ENCODE measurements at places on chromosomes 7 and 10. TPM values are rescaled to one million over a fixed set of nuclear protein-coding genes. Genes with fewer than 3 reads are reported as not detected.
A peak's percentile ranks its signal among the peaks of the same experiment; 100 is the strongest.

- no peak for DNase-seq
Observed at GRCh38 chr10:13470270-13470669, 58.5 kb downstream of the BEND7 start.

- no peak for DNase-seq
Observed at GRCh38 chr10:102196893-102197292, 29.2 kb upstream of the ELOVL3 start.

DNA sequence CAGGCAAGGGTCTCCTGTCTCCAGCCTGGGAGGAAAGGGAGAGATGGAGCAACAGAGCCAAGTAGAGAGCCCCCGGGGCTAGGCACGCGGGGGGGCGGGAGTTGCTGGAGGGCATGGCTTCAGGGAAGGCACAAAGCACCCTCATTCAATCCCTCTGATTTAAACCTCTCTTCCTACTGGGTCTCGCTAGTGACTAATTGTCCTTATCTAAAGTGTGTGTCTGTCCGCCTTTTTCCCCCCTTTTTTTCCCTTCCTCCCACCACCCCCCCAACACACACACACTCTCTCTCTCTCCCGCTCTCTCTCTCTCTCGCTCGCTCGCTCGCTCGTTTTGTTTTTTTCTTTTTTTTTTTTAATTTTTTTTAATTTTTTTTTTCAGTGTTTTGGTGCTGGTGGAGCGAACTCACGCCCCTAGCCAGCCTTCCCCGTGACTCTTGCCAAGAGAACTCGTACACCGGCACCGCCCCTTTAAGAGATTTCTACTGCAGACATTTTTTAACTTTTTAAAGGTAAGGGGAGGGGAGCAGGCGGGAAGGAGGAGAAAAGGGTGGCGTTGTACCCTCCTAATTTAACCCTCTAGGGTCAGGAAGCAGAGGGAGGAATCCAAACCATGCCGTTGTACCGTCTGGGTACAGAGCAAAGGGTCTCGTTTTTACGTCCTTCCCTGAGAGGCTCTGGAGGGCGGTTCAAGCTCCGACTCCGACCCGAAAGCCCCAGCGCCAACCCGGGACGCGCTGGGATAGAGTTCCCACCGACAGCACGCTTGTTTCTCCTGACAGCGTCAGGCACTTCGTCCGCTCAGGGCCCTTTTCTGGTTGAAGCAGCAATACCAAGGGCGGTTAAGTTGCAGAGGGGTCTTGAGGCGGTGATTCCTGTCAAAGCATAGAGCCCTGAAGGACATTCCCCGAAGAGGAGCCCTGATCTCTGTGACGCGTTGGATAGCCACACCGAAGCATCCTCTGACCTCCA lies at the start of gene HPSE2:
TSS of gene HPSE2 (minus strand) at position 195 of the 969 bp plus-strand sequence.
- DNase-seq = no peak

DNA sequence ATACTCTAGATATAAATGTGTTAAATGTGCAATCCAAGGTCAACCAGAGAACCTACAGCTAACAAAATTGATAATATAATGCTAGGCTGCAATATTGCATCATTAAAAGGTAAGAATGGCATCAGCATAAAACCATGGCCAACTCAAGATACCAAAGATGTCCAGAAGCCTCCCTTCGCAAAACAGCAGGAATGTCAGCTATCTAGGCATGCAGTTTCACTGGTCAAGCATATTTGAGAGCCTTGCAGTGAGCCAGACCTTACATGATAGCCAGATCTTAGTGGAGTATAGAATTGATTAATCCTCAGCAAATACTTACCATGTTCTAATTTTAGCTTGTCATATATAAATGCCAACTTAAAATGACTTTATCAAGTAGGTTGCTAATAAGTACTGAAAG lies 138.8 kb downstream of the ZEB1 start:
- no peak for DNase-seq

- DNase-seq = no peak
Observed at GRCh38 chr10:35752469-35753461, 110.7 kb upstream of the FZD8 start.

DNA sequence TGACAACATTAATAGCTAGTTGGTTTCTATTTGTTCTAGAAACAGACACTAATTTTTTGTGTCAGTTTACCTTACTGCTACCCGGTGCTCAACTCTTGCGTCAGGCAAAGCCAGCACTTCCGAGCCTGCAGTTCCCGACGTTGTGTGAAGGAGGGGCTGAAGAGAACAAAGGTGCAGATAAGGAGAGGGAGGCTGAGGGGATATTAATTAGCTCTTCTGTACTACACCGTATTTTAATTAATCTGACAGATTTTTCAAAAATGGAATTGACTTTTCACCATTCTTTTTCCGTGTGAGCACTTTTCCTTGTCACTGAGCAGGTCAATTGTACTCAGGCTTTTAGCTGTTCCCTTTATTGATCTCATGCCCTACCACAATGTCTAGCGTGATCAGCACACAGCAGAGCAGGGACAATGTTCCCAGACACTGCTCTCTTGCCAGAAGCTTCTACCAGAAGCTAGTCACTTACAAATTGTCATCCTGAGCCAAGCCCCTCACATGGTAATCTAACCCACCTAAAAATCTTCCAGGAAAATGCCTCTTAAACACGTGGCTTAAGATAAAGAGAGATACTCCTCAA lies 650.5 kb upstream of the MKI67 start:
- DNase-seq = no peak

DNA sequence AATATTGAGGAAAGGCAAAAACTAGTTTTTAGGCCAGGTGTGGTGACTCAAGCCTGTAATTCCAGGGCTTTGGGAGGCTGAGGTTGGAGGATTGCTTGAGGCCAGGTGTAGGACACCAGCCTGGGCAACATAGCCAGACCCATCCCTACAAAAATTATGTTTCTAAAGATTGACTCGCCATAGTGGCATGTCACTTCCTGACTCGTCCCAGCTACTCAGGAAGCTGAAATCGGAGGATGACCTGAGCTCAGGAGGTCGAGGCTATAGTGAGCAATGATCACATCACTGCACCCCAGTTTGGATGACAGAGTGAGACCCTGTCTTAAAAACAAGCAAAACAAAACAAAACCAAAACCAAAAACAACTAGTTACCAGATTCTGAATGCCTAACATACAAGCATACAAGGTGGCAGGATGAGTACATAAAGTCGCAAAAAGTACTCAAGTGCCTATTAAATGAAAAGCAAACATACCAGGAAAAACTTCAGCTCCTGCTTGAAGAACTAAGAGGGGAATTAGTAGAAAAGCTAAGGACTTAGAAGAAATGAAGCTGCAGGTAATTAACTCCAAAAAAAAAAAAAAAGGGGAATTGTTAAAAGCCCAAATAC lies 14.1 kb downstream of the ZNF398 start:
- no peak for DNase-seq

GRCh38 chr7:39589323-39590111 lies 23.3 kb downstream of the YAE1 start:
- no peak for DNase-seq

GRCh38 chr10:104328896-104329710 lies 9.2 kb downstream of the ITPRIP start:
- peak; percentile 64 for DNase-seq

- no peak for DNase-seq
Observed at GRCh38 chr10:102504976-102505300, 1.2 kb downstream of the SUFU start.

PLXNA4 gene
- total RNA-seq = 9.5 TPM

SPDYE8 gene
- not detected for total RNA-seq

C10orf90 gene
- 0.83 TPM for total RNA-seq

LRMDA gene
- not detected for total RNA-seq

SPDYE2 gene
- total RNA-seq = 0.21 TPM

CFAP69 gene
- 1.6 TPM for total RNA-seq

BTBD16 gene
- total RNA-seq = not detected
